Chondrocyte (in vitro differentiated cells): ENCODE measurements at places on chromosomes 7 and 10.

GRCh38 chr7:30920021-30920583 is 8.4 kb downstream of the AQP1 start:
- DNase-seq: peak; percentile 62
- peaks cover 31% of the 10 kb centered on the region for H3K4me1 ChIP-seq
- no peaks in the 10 kb centered on the region for H3K27me3 ChIP-seq
- no peak overlapping the region for H3K4me3 ChIP-seq
- H3K27ac ChIP-seq: peak overlapping the region; percentile 49
- no peaks in the 10 kb centered on the region for H3K36me3 ChIP-seq

GRCh38 chr7:22725585-22725984 is 1.4 kb upstream of the IL6 start:
- H3K4me1 ChIP-seq: peaks cover 63% of the 10 kb centered on the region
- no peaks in the 10 kb centered on the region for H3K27me3 ChIP-seq
- H3K4me3 ChIP-seq: no peak overlapping the region
- peak overlapping the region; percentile 92 for H3K27ac ChIP-seq
- no peak for DNase-seq

DNA sequence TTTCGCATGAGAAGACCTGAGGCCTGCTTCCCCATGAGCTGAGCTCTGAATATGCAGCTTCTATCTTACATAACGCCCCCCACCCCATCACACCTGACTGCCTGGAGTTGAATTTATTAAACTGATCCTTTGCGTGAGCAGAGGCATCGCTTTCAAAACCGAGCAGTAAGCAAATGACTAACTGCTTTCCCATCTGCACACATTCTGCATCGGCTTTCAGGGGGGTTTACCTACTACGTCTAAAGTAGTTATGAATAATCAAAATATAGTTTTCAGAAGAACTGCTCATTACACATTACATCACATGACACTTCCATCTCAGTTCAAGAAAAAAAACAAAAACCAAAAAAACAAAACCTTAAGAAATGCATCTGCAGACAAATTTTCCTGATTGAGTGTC is 54.7 kb upstream of the EGR2 start:
- H3K36me3 ChIP-seq: no peaks in the 10 kb centered on the region
- no peaks in the 10 kb centered on the region for H3K27me3 ChIP-seq
- H3K27ac ChIP-seq: no peak overlapping the region

- DNase-seq: no peak
- H3K27ac ChIP-seq: no peak overlapping the region
- no peaks in the 10 kb centered on the region for H3K36me3 ChIP-seq
- H3K27me3 ChIP-seq: peaks cover 1% of the 10 kb centered on the region
Observed at GRCh38 chr7:122717356-122718089, 14.8 kb upstream of the RNF148 start.

DNA sequence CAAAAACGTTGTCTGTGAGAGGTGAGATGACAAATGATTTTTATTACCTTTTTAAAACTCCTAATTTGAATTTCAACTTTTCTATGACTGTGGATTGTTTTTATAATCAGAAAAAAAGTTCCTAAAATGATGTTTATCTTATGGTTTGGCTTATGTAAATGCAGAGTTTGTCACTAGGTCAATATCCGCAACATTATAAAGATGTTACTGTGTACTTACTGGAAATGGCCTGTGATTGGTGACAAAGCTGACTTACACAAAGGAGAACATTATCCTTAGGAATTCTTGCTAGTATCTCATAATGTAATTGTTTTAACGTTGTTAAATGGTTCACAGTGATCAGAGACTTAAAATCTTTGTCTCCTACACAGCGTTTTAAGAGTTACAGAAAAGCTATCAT is 79.0 kb downstream of the SDK1 start:
- no peaks in the 10 kb centered on the region for H3K27me3 ChIP-seq
- H3K4me3 ChIP-seq: no peak overlapping the region
- H3K4me1 ChIP-seq: no peaks in the 10 kb centered on the region

DNA sequence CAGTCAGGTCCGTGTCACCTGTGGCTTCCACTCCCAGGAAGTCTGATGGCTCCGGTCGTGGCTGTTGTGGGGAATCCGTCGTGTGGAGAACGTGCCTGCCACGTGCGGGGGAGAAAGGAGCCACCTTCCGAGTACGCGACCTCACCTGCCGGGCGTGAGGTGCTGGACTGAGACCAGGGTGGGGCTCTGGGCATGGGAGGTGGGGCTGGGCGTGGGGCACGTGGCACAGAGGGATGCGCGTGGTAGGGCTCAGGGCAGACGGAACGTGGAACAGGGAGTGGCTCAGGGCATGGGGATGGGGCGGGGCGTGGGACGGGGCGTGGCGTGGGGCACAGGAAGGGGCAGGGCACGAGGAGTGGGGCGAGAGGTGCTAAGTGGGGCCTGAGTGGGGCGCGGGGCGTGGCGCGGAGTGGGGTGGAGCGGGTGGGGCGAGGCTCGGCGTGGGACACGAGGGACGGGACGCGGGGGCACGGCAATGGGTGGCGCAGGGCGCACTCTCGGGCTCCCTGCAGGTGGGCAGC is 64.8 kb downstream of the C10orf143 start:
- DNase-seq: no peak
- H3K4me1 ChIP-seq: no peaks in the 10 kb centered on the region
- H3K36me3 ChIP-seq: no peaks in the 10 kb centered on the region

GRCh38 chr10:89836840-89837164 is 135.4 kb downstream of the KIF20B start:
- no peak overlapping the region for H3K27ac ChIP-seq
- H3K36me3 ChIP-seq: no peaks in the 10 kb centered on the region
- H3K4me3 ChIP-seq: no peak overlapping the region

DNA sequence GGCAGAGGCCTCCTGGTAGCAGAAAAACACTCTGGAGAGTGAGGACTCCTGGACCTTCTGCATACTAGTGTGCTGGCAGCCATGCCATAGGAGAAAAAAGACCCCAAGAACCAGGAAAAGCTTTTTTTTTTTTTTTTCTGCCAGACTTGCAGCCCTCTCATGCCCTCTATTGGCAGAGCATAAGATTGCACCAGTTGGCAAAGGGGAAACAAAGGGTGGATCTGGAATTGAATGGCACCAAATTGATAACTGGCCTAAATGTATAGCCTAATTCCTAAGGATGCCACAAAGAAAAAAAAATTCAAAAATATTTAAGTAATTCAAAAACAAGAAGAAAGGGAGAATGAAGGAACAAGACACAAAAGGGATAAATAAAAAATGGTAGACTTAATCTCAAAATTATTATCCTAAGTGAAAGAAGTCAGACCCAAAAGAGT is 112.5 kb upstream of the GHITM start:
- no peak overlapping the region for H3K27ac ChIP-seq
- no peak overlapping the region for H3K4me3 ChIP-seq
- no peak for DNase-seq
- peaks cover 3% of the 10 kb centered on the region for H3K36me3 ChIP-seq

GRCh38 chr10:118307220-118307619 is 34.9 kb downstream of the FAM204A start:
- H3K27me3 ChIP-seq: no peaks in the 10 kb centered on the region
- DNase-seq: no peak
- H3K4me1 ChIP-seq: peaks cover 21% of the 10 kb centered on the region
- H3K27ac ChIP-seq: no peak overlapping the region
- H3K36me3 ChIP-seq: peaks cover 31% of the 10 kb centered on the region
- no peak overlapping the region for H3K4me3 ChIP-seq

DNA sequence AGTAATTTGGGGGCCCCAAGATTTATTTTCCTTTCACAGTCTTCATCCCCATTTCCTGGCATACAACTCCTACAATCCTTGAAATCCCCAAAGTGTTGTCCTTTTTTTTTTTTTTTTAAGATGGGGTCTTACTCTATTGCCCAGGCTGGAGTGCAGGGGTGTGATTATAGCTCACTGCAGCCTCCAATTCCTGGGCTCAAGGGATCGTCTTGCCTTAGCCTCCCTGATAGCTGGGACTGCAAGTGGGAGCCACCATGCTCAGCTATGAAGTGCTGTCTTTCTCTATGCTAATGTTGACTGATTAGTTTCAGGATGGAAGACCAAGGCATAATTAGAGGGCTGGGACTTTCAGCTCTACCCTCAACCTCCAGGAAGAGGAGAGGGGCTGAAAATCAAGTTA is 41.9 kb upstream of the KAT6B start:
- no peaks in the 10 kb centered on the region for H3K27me3 ChIP-seq
- H3K4me1 ChIP-seq: no peaks in the 10 kb centered on the region
- no peak overlapping the region for H3K4me3 ChIP-seq
- no peak overlapping the region for H3K27ac ChIP-seq

- no peaks in the 10 kb centered on the region for H3K36me3 ChIP-seq
- peaks cover 11% of the 10 kb centered on the region for H3K4me1 ChIP-seq
- no peak overlapping the region for H3K4me3 ChIP-seq
- DNase-seq: no peak
- peaks cover 11% of the 10 kb centered on the region for H3K27me3 ChIP-seq
- H3K27ac ChIP-seq: no peak overlapping the region
Observed at GRCh38 chr10:121337427-121337826, 260.8 kb downstream of the FGFR2 start.

- H3K36me3 ChIP-seq: peaks cover 2% of the 10 kb centered on the region
- H3K27me3 ChIP-seq: peaks cover 5% of the 10 kb centered on the region
- H3K4me3 ChIP-seq: no peak overlapping the region
- H3K4me1 ChIP-seq: peaks cover 13% of the 10 kb centered on the region
- no peak for DNase-seq
- no peak overlapping the region for H3K27ac ChIP-seq
Observed at GRCh38 chr10:59560161-59560560, 149.5 kb downstream of the SLC16A9 start.

DNA sequence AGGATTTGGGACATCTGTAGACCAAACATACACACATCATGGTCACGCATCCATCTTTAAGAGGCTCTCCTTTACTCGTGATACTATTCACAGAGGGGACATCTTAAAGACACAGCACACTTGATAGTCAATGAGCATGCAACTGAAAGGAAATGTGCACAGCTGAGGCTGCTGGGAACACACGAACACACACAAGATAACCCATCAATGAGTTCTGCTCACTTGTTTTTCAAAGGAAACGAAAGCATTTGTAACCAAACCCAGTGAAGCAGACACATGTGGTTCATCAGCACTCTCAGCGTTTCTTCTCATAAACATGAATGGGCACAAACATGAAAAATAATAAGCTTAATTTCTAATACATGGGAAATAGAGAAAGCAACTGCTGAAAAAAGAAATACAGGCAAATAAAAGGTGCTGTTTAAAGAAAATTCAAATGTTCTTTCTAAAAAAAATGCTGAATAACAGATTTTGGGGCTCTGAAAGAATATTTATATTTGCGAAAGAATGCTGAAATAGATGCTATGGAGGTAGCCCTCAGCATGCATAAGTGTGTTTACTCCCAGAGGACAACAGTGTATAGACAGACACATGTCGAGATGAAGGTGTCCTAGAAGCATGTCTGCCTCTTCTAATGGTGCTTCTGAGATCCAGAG is 59.7 kb upstream of the LAMB4 start:
- no peak overlapping the region for H3K4me3 ChIP-seq
- H3K27ac ChIP-seq: no peak overlapping the region
- DNase-seq: no peak
- no peaks in the 10 kb centered on the region for H3K27me3 ChIP-seq
- peaks cover 5% of the 10 kb centered on the region for H3K36me3 ChIP-seq

DNA sequence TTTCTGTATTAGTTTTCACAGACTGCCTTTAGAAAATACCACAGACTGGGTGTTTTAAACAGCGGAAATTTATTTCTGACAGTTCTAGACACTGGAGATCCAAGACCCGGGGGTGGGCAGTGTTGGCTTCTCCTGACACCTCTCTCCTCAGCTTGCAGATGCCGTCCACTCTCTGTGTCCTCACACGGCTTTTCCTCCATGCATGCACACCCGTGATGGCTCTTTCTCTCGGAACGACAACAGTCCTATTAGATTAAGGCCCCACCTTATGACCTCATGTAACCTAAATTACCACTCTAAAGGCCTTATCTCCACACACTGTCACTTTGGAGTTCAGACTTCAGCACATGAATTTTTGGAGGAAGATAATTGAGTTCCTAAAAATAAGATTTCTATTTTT is 142.9 kb upstream of the VWC2 start:
- H3K27me3 ChIP-seq: no peaks in the 10 kb centered on the region
- H3K36me3 ChIP-seq: no peaks in the 10 kb centered on the region
- H3K27ac ChIP-seq: no peak overlapping the region
- H3K4me3 ChIP-seq: no peak overlapping the region

GRCh38 chr10:28188526-28188925 is 114.3 kb downstream of the MPP7 start:
- H3K27me3 ChIP-seq: no peaks in the 10 kb centered on the region
- no peak overlapping the region for H3K27ac ChIP-seq
- H3K36me3 ChIP-seq: peaks cover 1% of the 10 kb centered on the region
- DNase-seq: no peak

- peaks cover 5% of the 10 kb centered on the region for H3K36me3 ChIP-seq
- H3K27ac ChIP-seq: no peak overlapping the region
- peaks cover 4% of the 10 kb centered on the region for H3K27me3 ChIP-seq
- DNase-seq: no peak
- H3K4me1 ChIP-seq: peaks cover 10% of the 10 kb centered on the region
Observed at GRCh38 chr7:106683941-106684340, 23.0 kb upstream of the CCDC71L start.

GRCh38 chr7:91107460-91107859 is 156.8 kb upstream of the FZD1 start:
- H3K4me1 ChIP-seq: peaks cover 32% of the 10 kb centered on the region
- no peak overlapping the region for H3K27ac ChIP-seq
- H3K27me3 ChIP-seq: no peaks in the 10 kb centered on the region
- H3K4me3 ChIP-seq: no peak overlapping the region

- H3K4me3 ChIP-seq: no peak overlapping the region
Observed at GRCh38 chr10:6916601-6917000, 336.5 kb upstream of the PRKCQ start.

DNA sequence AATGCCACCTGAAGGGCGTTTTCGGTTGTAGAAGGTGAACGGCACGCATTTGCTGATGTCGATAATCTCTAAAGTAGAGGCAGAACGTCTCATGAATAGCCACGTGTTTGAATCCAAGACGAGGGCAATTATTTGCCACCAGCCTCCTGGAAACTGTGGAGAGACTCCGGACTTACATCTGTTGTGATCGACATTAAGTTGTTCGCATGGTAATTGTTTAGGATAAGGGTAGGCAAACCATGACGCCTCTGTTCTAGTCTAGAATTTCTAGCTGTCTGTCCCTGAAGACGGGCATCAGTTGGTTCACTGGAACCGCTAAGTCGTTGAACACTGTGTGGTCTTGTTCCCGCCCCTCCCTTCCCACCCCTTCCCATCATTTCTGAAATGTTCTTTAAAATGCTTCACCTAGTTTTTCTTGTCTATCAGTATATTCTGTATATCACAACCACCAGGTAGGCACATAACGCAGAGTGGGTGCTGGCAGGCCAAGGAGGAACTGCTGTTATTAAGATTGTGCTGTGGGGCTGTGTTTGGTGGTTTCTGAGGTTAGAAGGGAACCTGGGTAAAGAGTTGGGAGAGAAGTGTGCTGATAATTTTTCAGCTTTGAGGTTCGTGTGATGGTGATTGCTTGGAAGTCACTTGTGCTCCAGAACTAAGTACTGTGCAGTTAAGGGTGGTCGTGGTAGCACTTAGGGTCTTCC is 1.2 kb downstream of the UBE3C start:
- peak overlapping the region; percentile 70 for H3K27ac ChIP-seq
- peak overlapping the region; percentile 84 for H3K4me3 ChIP-seq
- no peaks in the 10 kb centered on the region for H3K36me3 ChIP-seq
- DNase-seq: no peak

GRCh38 chr7:54813398-54813797 is 54.4 kb upstream of the SEC61G start:
- H3K27ac ChIP-seq: no peak overlapping the region

GRCh38 chr7:77457779-77458178 is 41.6 kb upstream of the GSAP start:
- H3K36me3 ChIP-seq: no peaks in the 10 kb centered on the region
- no peak overlapping the region for H3K27ac ChIP-seq
- no peak overlapping the region for H3K4me3 ChIP-seq
- no peaks in the 10 kb centered on the region for H3K27me3 ChIP-seq
- peaks cover 26% of the 10 kb centered on the region for H3K4me1 ChIP-seq
